ENCODE measurements at places on chromosomes 6 and 20.
A peak's percentile ranks its signal among the peaks of the same experiment; 100 is the strongest.

DNA sequence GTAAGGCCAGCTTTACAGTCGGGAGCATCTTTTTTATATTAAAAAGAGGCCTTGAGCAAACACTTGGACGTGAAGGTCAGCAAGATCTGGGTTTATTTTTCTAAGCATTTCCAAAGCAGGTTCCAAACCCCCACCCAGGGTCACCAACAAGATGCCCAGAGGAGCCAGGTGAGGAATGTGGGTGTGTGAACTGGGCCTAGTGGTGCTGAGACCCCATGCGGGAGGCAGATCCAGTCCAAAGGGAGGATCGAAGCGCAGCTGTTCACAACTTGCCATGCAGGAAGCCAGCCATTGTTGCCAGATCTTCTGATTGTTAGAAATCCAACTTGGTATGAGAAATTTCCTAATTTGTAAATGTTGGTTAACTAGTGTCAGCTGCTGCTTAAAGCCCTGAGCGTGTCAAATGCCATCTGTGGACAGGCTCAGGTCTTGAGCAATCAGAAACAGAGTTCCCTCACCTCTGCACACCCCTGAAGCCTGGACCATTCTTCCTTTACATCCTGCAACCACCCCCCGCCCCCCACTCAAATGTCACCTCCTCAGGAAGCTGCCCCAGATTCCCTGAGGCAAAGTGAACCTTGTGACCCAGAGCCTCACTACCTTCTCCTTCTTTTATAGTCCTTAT is 46.5 kb downstream of the NFATC2 start:
- no peak for DNase-seq

DNA sequence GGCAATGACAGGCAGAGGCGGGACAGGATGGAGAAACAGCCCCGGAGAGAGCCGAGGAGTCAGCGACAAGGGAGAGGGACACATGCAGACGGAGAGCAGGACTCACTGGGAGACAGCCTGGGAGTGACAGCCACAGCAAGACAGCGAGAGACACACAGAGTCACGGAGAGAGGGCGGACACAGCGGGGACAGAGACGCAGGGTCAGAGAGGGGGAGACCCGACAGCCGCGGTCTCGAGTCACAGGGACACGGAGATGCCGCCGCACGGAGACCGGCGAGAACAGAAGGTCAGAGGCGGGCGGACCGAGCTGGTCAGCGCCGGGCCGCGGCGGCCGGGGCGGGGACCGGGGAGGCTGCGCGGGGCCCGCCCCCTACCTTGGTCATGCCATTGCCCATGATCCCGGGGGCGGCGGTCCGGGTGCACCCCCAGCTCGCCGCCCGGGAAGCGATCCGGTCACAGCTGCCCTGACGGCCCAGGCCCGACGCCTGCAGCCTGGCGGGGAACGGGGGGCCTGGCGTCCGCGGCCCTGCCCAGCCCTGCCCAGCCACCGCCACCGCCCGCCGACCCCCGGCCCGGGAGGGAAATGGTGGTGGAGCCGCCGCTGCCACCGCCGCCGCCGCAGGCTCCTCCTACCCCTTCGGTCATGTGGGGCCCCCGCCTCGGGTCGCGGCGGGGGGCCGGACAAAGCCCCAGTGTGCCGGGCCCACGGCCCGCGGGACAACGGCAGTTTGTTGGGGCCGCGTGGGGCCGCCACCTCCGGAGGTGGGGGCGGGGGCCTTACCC is at the start of the genes DUSP15 and TTLL9:
TSS of gene DUSP15 (minus strand) at position 586 of the 784 bp plus-strand sequence. CDS start at position 396, 190 bp downstream.
TSS of gene TTLL9 (plus strand) at position 693 of the 784 bp plus-strand sequence. CDS start 493 bp downstream, outside the sequence.
- peak; percentile 23 for DNase-seq

DNA sequence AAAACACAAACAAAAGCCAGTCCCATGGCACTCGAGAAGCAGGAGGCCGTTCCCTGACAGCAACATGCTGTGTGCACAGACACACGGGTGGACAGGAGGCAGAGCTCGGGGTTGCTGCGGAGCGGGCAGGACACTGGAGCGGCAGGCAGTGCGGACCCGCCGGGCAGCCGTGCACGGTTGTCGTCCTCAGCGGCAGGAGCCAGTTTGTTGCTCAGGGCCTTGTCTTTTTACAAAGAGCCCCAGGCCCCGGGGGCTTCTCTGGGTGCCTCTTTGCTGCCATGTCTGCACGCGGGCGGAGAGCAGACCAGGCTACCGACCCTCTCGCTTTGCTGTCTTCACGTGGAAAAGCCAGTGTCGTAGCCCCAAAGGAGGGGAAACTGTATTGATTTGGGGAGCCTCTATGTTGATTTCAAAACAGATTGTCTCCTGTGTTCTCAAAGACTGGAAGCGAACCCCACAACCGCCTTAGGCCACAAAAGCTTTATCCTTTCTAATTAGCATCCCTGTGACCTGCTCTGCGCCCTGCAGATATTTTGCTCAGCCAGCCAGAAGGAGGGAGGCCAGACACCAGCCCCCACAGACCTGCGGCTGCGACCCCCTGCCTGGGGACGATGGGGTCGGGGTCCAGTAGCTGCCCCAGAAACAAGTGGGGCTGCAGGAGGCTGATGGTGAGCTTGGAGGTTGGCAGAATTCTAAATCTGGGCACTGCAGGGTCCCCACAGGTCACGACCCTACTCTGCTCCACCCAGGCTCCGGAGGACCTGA is 50.2 kb downstream of the ERMARD start:
- peak; percentile 5 for DNase-seq

- DNase-seq: no peak
Observed at GRCh38 chr20:46020555-46020954, 8.5 kb upstream of the SLC12A5 start.

DNA sequence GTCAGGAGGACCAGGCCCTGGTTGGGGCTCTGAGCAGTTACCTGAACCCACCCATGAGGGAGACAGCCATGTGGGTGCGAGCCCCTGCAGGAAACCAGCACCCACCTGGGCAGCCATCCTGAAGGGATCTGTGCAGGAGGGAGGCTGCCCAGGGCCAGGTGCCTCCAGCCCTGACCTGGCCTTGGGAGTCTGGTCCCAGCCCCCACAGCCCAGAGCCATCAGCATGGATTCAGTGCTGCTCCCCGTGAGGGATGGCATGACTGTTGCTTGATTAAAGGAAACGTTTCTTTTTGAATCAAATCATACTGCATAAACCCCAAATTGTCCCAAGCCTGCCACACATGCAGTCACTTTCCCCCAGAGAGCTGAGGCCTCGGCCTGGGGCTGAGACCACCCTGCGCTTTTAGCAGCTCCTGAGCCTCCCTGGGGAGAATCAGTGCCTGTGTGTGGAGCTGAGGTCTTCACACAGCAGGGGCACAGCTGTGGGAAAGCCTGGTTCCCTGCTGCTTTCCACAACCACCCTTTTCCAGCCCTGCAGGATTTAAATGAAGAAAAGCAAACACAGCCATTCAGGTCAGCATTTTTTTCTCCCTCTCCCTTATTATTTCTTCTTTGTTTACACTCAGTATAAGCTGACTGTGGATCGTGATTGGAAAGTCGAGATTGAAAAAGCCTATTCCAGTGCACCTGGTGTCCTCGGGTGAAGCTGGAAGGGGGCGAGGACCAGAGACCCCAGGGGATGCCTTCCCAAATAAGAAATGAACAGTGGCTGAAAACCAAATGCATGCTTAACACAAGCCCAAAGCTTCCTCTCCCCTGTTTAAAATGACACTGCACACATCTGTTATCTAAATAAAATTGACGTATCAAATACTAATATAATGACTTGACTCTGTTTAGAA is 283.9 kb downstream of the SMOC2 start:
- DNase-seq: no peak

GRCh38 chr6:4812068-4812467 is 35.9 kb downstream of the CDYL start:
- DNase-seq: no peak

- DNase-seq: no peak
Observed at GRCh38 chr6:105401247-105402089, 1.4 kb downstream of the PREP start.

DNA sequence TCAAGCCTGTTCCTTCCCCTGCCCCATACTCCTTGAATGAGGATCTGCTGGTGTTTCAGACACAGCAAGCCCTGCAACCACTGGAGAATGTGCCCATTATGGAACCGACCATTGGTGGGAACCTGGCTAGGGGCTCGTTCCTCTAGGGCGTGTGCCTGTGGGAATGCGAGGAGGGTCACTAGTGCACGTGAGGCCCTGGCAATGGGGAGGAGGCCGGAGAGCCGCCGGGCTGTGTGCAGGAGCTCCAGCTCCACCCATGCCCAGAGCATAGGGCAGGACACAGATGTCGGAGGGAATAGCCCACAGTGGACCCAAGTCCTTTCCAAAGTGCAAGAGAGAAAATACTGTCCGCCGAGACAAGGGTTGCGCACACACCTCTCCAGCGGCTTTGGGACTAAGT is 99.3 kb downstream of the ERMARD start:
- DNase-seq: no peak

- peak; percentile 56 for DNase-seq
Observed at GRCh38 chr20:25309395-25310267, 61.7 kb downstream of the PYGB start.

DNA sequence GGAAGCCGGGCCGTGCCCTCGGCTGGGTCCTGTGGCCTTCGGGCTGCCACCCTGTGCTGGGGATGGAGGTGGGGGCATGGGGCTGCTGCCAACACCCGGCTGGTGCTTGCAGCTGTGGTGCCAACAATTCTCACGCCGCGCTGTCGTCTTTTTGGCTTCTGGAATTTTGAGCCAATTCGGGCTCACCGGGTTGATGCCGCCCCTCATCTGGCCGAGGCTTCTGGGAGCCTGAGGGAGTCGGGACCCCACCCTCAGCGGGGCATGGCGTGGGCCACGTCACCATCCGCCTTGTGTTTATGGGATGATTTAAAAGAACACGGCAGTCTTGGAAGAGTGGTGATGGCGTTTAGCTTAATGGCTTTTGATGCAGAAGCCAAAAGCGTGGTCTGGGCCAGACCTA is 8.7 kb upstream of the NPBWR2 start:
- no peak for DNase-seq

GRCh38 chr6:35360349-35361138 is 18.2 kb downstream of the PPARD start:
- DNase-seq: no peak

- no peak for DNase-seq
Observed at GRCh38 chr20:25469558-25469957, 62.1 kb downstream of the GINS1 start.

DNA sequence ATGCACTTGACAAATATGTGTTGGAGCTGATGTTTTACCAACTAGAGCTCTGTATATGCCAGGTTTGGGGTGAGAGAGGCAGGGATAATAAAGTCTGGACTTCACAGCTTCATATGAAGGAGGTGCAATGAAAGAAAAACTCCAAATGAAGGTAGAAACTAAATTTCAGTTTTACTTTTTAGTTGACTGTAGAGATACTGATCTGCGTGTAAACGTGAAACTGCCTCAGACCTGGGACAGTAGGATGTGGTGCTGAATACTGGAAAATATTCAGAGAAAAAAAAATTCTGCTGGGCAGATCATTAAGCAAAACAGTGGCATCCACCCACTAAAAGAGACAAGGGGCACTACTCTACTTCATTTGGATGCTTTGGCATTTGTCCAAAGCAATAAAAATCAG is 94.5 kb downstream of the BACH2 start:
- no peak for DNase-seq

DNA sequence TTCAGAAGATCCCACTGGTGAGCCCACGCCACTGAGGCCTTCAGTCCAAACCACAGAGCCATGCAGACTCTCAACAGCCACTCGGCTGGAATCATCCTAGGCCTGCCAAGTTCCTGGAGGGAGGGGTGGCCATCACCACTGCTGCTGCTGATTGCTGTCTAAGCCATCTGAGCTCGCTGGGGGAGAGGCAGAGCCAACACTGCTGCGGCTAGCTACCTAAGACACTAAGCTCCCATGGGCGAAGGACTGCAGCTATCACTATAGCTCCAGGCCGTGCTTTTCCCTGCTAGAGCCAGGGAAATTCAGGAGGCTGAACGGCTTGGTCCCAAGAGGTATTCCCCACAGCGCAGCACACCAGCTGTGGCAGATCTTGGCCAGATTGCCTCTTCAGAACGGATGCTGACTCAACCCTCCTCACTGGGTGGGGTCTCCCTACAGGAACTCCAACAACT is 73.6 kb downstream of the TBC1D32 start:
- DNase-seq: no peak

- DNase-seq: no peak
Observed at GRCh38 chr6:137155830-137156229, 17.6 kb downstream of the IL22RA2 start.

GRCh38 chr20:46056027-46056833 is 27.2 kb downstream of the SLC12A5 start:
- DNase-seq: no peak

DNA sequence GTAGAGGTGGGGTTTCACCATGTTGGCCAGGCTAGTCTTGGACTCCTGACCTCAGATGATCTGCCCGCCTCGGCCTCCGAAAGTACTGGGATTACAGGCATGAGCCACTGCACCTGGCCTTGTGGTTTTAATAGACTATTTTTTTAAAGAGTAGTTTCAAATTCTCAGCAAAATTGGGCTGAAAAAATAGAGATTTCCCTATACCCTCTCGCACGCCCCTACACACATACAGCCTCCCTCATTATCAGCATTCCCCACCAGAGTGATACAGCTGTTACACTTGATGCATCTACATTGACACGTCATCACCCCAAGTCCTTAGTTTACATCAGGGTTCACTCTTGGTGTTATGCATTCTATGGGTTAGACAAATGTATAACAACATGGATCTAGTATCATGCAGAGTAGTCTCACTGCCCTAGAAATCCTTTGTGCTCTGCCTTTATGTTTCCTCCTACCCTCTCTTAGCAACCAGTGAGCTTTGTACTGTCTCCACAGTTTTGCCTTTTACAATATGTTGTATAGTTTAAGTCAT is 103.6 kb downstream of the CDYL start:
- no peak for DNase-seq

GRCh38 chr6:17086469-17086868 is 15.4 kb upstream of the STMND1 start:
- DNase-seq: no peak

DNA sequence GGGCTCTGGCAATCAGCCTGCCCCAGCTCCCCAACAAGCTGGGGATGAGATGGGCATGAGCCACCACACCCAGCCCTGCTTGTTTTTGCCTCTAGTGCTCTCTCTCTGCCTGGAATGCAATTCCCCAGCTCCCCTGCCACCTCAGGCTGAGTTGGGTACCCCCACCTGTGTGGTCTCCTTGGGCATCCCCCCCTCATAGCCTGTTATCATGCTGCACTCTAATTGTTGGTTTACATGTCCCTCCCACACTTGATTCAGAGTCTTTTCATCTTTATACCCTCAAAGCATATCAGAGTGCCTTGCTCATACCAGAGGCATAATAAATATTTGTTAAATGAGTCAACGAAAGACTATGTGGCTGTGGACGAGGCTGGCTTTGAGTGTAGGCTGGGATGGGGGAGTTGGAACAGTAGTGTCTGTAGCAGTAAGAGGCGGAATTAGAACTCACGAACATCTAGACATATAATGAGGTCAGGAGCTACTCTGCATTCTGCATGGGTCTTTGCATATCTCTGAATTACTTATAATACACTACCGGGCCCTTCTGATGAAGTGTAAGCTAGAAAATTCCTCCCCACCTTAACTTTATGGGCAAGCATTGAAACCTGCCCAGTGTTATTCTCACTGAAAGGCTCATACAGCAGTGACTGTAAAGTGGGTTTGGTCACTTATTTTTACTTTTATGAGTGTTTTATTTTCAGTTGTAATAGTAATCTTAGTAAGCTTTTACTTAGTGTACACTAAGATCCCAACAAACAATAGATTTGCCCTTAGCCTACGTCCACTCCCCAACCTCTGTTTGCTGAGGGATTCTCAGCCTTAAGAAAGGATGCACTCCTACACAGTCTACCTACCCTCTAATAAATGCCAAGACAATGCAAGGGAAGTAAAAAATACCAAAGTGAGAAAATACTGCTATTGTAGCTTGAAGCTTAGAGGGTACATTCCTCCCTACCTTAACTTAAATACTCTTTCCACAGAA is 58.7 kb downstream of the EDN1 start:
- no peak for DNase-seq

- DNase-seq: no peak
Observed at GRCh38 chr20:35283441-35284266, 918 bp downstream of the EIF6 start.

All from NCI-H510A treated with DMSO at 0.1 percent for 48 hours (cell line).